ENCODE measurements at places on chromosomes 16 and 17.

GRCh38 chr17:57629886-57630285 lies 115.2 kb downstream of the CCDC182 start:
- DNase-seq, result no peak

GRCh38 chr17:44170499-44171201 lies at the start of gene ASB16:
TSS of gene ASB16 (plus strand) at chr17:44170704. CDS start at chr17:44170790, 86 bp downstream.
- no peak for DNase-seq

DNA sequence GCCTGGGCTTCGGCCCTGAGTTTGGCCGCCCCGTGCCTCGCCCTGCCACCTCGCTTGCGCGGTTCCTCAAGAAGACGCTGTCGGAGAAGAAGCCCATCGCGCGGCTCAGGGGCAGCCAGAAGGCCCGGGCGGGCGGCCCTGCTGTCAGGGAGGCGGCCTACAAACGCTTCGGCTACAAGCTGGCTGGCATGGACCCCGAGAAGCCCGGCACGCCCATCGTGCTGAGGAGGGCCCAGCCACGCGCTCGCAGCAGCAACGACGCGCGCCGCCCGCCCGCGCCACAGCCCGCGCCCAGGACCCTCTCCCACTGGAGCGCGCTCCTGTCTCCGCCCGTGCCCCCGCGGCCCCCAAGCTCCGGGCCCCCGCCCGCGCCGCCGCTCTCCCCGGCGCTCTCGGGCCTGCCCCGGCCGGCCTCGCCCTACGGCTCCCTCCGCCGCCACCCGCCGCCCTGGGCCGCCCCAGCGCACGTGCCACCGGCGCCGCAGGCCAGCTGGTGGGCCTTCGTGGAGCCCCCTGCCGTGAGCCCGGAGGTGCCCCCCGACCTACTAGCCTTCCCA lies 12.0 kb downstream of the MYO15A start:
- DNase-seq, result no peak

DNA sequence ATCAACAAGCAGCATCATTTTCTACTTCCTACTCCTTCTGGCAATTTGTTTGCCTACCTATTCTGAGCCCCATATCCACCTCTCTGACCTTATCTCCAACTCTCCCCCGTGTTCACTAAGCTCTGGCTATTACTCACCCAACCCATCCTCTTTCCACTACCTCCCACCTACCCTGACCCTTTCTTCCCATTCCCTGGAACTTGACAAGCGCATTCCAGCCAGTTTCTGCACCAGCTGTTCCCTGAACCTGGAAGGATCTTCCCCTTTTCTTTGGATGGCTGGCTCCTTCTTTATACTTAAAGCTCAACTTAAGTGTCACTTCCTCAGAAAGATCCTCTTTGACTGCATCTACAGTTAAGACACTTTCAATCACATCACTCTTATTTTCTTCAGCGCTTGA lies 2.2 kb downstream of the DCUN1D3 start:
- no peak for DNase-seq

DNA sequence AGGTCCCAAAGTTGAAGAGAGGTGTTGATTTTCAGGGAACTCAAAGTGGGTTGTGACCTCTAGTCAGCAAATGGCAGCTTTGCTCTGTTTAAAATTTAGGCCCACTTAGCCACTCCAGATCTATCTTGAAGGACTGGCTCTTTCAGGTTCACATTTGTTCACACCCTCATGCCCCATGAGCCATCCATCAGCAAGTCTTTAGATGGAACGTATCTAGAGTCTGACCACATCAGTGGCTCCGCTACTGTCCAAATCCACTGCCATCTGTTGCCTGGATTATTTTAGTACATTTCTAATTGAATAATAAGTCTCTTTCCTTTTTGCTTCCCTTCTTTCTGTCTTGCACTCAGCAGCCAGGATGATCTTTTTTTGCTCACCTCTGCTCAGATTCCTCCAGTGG lies 10.5 kb downstream of the ITGB3 start:
- DNase-seq, result no peak

DNA sequence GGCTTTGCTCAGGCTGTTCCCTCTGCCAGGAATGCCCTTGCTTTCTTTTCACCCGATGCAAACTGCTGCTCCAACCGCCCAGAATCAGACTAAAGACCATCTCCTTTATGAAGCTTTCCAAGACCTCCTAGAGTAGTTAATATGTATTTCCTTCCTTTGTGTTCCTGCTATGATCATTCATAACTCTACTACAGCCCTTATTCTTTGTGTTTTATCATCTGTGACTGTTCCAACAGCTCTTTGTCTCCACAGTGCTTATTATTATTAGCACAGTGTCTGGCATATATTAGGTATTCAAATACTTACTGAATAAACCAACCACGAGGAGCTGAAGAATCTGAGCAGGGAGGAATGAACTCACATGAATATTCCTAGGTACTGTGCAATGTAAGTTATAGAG lies 7.6 kb downstream of the PSME3IP1 start:
- DNase-seq, result no peak

- peak; percentile 67 for DNase-seq
These were observed 13.8 kb downstream of the RIPOR1 start for GRCh38 chr16:67542464-67542863.

GRCh38 chr17:45650561-45650960 lies 133.6 kb upstream of the CRHR1 start:
- no peak for DNase-seq

- no peak for DNase-seq
These were observed 56.9 kb upstream of the TRAP1 start for GRCh38 chr16:3774156-3774767.

- DNase-seq, result no peak
These were observed 94.8 kb upstream of the DNAH17 start for GRCh38 chr17:78672005-78672404.

- no peak for DNase-seq
These were observed 14.7 kb downstream of the LRRC75A start for GRCh38 chr17:16477255-16477654.

- no peak for DNase-seq
These were observed 6.9 kb downstream of the KRT24 start for GRCh38 chr17:40696651-40697072.

DNA sequence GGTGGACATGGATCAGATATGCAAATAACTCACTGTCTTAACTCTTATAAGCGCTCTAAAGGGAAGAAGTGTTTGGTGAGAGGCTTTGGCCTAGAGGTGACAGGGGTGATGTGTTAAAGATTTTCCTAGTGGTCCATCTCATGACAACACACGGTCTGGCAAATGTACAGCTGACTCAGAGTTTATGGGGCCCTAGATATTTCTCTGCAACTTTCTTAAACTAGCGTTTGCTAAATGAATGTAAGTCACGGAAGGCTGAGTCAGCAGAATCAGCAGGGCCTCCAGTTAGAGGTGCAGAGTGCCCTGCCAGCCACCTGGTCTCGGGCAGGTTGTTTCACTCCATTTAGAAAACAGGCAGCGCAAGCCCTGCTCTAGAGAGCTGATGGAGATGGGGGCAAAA lies 40.1 kb downstream of the CLEC16A start:
- DNase-seq, result no peak

DNA sequence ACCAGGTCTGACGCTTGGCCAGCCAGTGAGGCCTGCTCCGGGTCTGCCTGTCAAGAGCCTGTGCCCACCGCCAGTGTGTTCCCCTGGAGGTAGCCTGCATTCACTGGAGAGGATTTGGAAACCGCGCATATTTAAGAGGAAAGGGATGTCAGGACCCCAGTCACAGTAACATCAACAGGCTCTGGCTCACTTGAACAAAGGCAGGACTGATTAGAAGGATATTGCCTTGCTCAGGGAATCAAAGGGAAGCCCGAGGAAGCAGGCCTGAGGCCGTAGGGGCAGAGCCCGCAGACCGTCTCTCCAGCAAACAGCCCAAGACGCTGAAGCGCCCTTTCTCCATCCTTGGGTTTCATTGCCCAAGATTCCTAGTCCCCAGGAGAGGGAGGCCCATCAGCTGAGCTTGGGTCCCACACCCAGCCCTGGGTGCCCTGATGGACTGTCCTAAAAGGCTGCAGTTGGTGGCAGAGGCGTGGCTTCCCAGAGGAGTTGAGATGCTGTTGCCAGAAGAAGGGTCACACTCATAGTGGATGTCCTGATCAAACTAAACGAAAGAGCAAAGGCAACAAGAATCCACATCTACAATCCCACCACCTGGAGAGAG lies 23.2 kb downstream of the NT5M start:
- DNase-seq, result no peak

DNA sequence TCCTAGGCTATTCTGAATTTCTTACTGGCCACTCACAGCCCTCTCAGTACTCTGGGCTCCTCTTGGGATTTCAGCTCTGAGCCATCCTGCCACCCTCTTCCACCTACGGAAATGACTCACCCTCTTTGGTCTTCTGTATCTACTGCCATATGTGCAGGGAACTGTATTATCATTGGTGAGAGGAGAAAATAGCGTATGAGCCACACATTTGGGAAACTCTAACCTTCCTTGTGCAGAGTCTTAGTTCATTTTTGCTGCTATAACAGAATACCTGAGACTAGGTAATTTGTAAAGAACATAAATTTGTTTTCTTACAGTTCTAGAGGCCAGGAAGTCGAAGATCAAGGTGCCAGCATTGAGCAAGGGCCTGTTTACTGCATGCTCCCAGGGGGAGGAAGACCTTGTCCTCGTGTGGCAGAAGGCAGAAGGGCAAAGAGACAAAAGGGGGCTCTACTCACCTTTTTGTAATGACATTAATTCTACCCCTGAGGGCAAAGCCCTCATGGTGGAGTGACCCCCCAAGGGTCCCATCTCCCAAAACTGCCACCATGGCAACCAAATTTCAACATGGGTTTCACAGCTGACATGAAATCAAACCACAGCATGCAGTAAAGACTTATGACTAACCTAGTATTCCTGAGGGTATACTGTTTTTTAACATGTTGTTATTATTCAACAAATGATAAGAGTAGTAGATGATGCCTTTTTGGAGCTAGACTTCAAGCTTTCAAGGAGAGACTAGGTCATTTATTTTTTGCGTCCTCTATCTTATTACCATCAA lies 191.8 kb downstream of the PRKCA start:
- no peak for DNase-seq

GRCh38 chr16:20610211-20610891 lies 34.2 kb upstream of the ACSM2B start:
- DNase-seq, result no peak

DNA sequence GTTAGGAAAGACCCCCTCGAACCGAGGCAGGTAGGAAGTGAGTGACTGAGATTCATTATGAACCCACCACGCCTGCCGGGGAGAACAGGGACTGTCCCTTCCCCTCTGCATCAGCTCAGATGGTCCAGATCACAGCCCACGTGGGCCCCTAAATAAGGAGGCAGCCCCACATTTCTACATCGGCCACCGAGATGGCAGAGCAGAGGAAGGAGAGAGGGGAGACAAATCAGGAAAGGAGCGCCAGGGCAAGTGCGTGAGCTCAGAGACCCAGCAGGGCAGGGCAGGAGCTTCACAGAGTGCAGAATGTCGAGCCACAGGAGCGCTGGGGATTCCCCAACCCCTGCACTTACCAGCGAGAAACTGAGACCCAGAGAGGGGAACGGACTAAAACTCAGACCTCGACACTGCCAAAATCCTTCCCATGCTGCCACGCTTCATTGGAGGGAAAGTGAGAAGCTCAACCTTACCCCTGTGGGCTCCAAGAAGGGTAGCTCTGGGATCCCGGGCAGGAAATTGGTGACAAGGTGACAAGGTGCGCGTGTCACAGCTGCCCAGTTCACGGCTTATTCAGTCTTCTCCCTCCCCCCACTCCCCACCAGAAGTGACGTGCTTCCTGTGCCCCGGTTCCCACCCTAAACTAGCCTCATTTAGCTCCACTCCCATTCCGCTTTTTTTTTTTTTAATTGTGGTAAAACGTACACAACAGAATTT lies at the start of gene ICAM2:
Gene ICAM2, minus strand, starts transcription at position 578 of the 711 bp plus-strand sequence. CDS start 13,942 bp downstream, outside the sequence.
- DNase-seq, result peak; percentile 91

DNA sequence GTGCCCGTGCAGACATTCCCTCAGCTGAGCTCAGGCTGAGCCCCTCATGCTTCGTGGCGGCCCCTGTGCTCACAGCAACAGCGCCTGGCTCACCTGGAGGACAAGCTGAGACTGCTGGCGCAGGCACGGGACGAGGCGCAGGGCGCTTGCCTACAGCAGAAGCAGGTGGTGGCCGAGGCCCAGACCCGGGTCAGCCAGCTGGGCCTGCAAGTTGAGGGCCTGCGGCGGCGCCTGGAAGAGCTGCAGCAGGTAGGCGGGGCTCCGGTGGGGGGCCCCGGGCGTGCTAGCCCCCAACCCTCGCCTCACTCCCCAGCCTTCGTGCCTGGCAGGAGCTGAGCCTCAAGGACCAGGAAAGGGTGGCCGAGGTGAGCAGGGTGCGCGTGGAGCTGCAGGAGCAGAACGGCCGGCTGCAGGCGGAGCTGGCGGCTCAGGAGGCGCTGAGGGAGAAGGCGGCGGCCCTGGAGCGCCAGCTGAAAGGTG lies 1.4 kb upstream of the RAC3 start:
- no peak for DNase-seq

DNA sequence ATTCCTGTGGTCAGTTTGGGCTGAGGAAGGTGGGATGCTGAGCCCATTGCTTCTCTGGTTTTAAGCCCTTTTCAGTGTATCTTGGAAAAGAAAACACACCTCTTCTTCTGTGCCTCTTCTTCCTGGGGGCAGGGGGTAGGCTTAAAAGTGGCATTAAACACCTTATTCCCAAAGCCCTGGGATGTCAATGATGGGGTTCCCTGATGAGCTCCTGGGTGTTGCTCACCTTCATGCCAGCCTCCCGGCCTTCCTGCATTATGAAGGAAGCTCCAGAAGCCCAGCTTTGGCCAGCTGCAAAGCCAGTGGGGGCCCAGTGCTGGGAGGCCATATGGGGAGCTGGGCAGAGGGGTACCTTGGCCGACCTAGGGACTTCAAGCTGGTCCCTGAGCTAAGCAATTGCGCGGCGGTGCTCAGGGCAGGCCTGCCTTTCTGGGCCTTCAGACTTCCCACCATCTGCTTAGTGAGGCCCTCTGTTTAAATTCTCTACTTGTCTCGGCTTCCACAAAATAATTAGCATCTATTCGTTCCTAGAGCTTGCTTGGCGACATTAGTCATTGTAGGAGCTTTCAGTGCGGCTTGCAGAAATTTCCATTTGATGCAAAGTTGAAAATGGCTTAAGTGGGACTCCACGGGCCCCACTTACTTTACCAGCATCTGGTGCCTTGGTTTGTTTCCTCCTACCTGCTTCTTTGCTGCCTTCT lies 121.7 kb upstream of the NLRP1 start:
- no peak for DNase-seq

- no peak for DNase-seq
These were observed 33.1 kb downstream of the PMP22 start for GRCh38 chr17:15231851-15232516.

- no peak for DNase-seq
These were observed 18.6 kb upstream of the COL1A1 start for GRCh38 chr17:50219939-50220465.
